ENCODE measurements at places on chromosomes 1 and 21.

DNA sequence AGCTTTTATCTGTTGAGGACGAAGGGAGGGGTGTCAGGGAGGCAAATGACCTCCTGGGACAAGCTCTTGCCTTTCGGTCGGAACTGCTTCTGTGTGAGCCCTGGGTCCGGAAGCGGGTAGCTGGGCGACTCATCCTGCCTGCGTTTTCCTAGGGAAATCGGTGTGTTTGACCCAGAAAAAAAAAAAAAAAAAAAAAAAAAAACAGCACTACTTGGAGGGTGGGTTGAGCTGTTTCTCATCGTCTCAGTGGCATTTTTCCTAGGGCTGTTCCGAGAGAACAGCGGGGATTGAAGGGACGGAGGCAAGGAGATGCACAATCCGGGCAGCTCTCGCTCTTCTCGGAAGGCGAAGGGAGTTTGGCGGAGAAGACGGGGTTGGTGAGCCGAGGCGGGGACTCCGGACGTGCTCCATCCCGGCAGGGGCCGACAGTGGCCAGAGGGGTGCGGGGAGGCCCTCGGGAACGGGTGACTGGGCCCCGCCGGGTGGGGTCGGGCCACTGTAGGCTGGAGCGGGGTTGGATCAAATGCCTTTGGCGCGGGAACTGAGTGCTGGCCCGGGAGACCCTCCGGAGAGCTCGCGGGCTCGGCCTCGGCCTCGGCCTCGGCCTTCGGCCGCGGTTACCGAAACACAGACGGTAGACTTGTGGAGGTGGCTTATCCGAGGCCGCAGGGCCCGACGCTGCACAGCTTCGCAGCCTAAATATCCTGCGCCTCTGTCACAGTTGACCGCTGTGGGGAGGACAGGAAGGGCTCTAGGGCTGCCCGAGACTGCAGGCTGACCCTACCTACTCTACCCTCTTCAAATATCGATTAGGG, 2.4 kb upstream of the BARHL2 start:
- no peak for DNase-seq

- DNase-seq, result no peak
These were observed 59.8 kb upstream of the SDC3 start for GRCh38 chr1:30968220-30968971.

DNA sequence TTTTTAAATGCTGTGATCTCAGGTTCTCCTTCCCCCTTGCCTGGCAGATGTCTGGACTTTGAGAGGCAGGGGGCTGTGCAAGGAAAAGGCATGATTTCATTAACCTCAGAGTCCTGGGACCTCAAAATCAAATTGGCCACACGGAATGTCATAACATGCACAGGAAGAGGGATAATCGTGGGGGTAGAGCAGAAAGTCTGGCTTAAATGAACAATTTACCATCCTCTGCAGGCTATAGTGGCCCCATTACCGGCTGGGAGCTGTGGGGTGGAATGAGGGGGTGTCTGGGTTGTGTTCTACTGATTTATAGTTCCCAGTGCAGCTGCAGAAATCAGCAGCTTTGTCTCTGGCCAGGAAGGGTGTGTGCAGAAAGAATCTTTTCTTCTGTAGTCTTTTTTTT, 10.8 kb downstream of the OPRD1 start:
- no peak for DNase-seq

- no peak for DNase-seq
These were observed 803.2 kb downstream of the PLA2G4A start for GRCh38 chr1:187631984-187632383.

GRCh38 chr1:64810001-64810400, 65.1 kb downstream of the RAVER2 start:
- no peak for DNase-seq

- no peak for DNase-seq
These were observed 52.2 kb downstream of the GREM2 start for GRCh38 chr1:240559781-240560180.

DNA sequence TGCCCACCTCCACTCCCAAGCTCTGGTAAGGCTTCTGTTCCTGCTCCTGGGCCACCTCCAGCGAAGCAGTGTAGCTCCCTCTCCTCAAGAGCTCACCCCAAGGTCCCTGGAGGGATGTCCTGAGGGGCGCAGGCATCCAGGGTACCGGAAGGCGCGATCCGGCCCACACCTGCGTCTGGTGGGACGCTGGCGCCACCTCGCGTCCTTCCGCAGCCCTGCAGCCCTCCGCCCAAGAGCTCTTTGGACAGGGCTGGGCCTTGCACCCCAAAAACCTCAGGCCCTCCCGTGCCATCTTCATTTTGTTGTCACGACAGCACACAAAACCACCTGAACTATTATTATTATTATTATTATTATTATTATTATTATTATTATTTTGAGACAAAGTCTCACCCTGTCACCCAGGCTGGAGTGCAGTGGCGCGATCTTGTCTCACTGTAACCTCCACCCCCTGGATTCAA, 49.2 kb upstream of the PAX7 start:
- peak; percentile 47 for DNase-seq

DNA sequence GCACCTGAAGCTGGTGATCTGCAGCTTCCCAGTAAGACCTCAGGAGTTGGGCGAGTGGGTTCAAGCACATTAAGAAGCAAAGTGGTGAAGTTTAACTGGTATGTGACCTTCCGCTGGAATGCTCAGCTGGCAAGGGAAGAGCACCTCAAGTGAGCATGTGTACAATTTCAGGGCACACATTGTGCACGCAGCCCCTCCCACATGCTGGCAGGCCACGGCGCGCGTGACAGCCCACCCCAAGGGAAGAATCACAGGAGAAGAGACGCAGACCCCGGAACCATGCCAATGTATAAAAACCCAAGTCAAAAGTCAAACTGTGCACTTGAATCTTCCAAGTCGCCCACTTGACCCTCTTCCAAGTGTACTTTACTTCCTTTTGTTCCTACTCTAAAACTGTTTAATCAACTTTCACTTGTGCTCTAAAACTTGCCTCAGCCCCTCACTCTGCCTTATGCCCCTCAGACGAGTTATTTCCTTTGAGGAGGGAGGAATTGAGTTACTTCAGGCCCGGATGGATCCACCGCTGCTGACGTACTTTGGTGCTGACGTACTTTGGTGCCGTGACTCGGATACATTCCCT, 20.0 kb downstream of the LRRC3 start:
- DNase-seq, result no peak

- no peak for DNase-seq
These were observed 119.7 kb downstream of the LYPLAL1 start for GRCh38 chr1:219293410-219293809.

DNA sequence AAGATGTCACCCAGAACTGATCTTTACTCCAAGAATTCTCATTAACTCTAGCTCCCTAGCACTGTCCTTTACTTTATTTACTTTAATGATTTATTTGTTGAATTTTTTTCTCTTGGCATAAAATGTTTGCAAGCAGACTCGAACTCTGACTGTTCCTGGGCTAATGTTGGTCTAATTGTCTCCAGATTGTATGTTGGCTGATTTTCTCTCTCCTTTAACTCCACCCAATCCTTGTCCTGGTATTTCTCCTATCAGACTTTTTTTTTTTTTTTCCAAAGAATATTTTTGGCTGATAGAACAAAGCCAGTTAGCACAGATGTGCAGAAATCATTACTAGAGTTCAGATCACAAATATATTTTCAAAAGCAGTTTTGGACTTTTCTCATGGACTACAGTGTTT, 82.6 kb downstream of the ATF6 start:
- no peak for DNase-seq

DNA sequence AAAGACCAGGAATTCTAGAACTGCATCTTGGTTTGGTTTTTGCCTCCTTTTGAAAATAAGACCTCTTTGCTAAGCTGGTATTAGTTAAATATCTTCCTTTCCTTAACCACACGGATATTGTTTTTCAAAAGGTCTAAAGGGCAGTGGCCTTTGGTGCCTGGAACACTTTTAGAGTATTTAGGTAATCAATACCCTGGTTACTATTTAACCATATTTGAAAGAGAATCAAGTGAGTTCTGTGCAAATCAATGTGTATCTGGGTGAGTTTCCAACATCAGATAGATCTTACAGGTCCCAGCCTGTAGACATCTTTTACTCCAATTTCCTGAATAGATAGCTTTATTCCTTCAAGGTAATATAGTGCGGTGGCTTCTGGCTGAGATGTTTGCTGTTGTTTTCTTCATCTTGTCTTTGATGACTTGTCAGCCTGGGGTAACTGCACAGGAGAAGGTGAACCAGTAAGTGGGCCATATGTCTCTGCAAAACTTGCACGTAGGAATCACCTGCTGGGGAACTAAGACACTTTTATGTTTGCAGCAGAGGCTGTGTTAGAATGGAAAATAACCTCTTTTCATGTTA, at the start of gene C8A:
Gene C8A (plus strand): TSS at position 277 of the 579 bp plus-strand sequence. CDS start 105 bp downstream, at position 382.
- DNase-seq, result no peak

- no peak for DNase-seq
These were observed 26.5 kb downstream of the TRIM45 start for GRCh38 chr1:117094841-117095604.

- DNase-seq, result no peak
These were observed 75.1 kb downstream of the UCHL5 start for GRCh38 chr1:192984080-192984479.

GRCh38 chr1:162216604-162217003, 147.1 kb downstream of the NOS1AP start:
- DNase-seq, result no peak

- peak; percentile 25 for DNase-seq
These were observed 534.5 kb downstream of the PTPRC start for GRCh38 chr1:199173356-199173755.

DNA sequence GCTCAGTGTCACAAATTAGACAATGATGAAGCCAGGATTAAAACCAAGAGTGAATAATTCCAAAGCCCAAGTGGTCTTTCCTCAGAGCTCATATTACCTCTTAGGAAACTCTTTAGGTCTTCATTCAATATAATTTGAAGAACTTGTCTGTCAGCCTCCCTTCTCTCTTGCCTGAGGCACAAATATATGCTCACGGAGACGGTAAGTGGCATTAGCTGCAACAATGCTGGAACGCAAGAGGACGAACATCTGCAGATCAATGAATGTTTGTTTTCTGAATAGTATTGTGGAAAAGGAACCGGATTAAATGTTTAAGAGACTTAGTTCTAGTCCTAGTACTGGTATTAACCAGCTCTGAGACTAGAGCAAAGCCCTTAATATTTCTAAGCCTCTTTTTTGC, 39.7 kb upstream of the LYST start:
- no peak for DNase-seq

DNA sequence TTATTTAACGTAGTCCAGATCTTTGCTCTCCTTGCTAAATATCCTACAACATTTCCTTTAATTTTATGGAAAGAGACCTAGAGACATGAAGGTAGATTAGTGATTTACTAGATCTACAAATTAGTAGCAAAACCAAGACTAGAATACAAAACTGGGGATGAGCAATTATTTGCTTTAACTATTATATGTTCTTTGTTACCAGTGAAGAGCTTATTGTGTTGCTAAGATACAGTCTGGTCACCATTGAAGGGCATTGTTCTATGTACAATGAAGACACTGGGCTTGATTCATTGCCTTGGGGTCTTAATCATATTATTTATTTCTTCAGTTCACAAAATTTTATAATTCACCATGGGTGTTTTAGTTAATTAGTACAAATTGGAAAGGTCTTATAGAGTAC, 88.3 kb downstream of the S1PR1 start:
- DNase-seq, result no peak

- DNase-seq, result no peak
These were observed 62.2 kb downstream of the LRRC40 start for GRCh38 chr1:70143048-70143659.

- DNase-seq, result no peak
These were observed 41.3 kb downstream of the PRDM15 start for GRCh38 chr21:41837756-41838297.

GRCh38 chr1:31051611-31052010, 13.9 kb downstream of the PUM1 start:
- DNase-seq, result no peak

DNA sequence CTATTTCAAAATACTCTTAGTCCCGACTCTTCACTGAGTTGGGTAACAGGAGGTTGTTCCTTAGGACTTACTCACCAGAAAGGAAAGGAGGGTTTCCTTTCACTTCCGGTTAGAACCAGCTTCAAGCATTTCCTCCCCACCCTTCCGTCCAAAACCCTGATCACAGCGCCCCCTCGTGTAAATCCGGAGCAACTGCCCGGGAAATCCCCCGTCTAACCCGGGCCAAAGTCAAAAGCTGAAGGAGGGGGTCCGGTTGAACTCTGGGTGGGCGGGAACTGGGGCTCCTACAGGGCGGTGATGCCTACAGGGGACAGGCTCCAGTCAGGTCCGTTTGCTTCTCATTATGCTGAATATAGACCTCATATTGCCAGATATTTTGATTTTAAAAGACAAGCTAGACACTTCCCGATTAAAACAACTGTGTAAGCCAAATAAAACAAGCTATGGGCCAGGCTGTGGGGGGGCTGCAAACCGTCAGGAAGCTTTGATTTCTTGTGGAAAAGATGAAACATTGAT, 15.0 kb upstream of the MTARC2 start:
- peak; percentile 37 for DNase-seq

DNA sequence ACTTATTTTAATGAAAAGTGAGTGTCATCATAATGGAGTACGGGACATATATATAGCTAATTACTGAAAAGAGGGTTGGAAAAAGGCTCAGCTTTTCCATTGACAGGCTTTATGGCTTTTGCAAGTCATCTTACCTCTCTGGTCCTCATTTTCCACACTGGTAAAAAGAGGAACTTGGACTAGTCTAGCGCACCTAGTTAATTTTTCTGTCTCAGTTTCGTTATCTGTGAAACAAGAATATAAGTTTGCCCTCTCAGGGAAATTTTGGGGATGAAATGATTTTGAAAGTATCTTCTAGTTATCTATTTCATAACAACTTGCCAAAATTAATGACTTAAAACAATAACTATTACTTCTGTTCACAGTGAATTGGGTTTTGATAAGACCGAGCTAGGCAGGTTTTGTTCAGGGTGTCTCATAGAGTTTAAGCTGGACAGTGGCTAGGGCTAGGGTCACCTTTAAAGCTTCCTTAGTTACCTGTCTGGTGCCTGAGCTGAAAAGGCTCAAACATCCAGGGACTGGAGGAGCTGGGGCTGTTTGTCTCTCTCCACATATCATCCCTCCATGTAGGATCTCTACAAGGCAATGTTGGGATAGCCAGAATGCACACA, 91.7 kb downstream of the TYW3 start:
- DNase-seq, result no peak

DNA sequence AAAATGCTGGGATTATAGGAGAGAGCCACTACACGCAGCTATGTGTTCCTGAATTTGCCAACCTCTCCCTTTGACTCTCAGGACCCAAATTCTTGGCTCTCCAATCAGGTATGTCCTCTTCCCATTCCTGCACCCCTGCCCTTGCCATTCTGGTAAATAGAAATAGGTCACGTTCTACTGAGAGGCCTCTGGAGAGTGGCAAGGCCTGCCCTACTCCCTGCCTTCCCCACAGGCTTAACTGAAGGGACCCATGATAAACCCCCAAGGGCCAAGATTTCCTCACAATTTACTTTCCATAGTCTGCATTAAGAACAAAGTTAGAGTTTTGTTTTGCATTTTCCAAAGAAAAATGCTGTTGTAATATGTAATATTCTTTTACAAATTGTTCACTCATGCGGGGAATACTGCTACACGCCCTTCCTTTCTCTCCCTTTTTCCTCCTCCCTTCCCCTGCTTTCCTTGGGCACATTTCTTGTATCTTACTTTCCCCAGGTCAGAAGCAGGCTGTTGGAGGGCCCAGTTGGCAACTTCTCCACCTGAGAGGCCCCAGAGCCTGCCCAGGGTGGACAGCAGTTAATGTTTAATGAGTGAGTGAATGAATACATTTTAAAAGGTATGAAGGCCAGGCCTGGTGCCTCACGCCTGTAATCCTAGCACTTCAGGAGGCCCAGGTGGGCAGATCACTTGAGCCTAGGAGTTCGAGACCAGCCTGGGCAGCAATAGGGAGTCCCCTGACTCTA, 33.9 kb upstream of the PUM1 start:
- DNase-seq, result no peak
